HCT116 (cell line): ENCODE measurements at places on chromosomes 1 and 21. TPM values are rescaled to one million over a fixed set of nuclear protein-coding genes. Genes with fewer than 3 reads are reported as not detected.
A peak's percentile ranks its signal among the peaks of the same experiment; 100 is the strongest.

- H3K4me1 ChIP-seq = peaks cover 5% of the 10 kb centered on the region; the same call in 1 of the 2 replicates
- H3K27me3 ChIP-seq = peaks cover 15% of the 10 kb centered on the region; the same call in 1 of the 2 replicates
- DNase-seq = no peak
- H3K36me3 ChIP-seq = no peaks in the 10 kb centered on the region
Observed at GRCh38 chr21:42113926-42114409, 42.9 kb downstream of the UMODL1 start.

- H3K4me1 ChIP-seq = no peaks in the 10 kb centered on the region
- H3K27ac ChIP-seq = no peak overlapping the region
- no peak overlapping the region for H3K4me3 ChIP-seq
- H3K36me3 ChIP-seq = no peaks in the 10 kb centered on the region
Observed at GRCh38 chr1:22206551-22207125, 63.7 kb upstream of the WNT4 start.

- no peak overlapping the region for H3K27ac ChIP-seq
- DNase-seq = no peak
- H3K4me3 ChIP-seq = no peak overlapping the region
- no peaks in the 10 kb centered on the region for H3K36me3 ChIP-seq
- H3K4me1 ChIP-seq = peaks cover 18% of the 10 kb centered on the region
Observed at GRCh38 chr1:91895832-91896556, 10.0 kb upstream of the TGFBR3 start.

- no peaks in the 10 kb centered on the region for H3K27me3 ChIP-seq
- no peak overlapping the region for H3K4me3 ChIP-seq
- DNase-seq = peak; percentile 35
- H3K27ac ChIP-seq = no peak overlapping the region
- no peaks in the 10 kb centered on the region for H3K36me3 ChIP-seq
- peaks cover 5% of the 10 kb centered on the region for H3K4me1 ChIP-seq
Observed at GRCh38 chr1:186082235-186082937, 292.7 kb downstream of the TPR start.

DNA sequence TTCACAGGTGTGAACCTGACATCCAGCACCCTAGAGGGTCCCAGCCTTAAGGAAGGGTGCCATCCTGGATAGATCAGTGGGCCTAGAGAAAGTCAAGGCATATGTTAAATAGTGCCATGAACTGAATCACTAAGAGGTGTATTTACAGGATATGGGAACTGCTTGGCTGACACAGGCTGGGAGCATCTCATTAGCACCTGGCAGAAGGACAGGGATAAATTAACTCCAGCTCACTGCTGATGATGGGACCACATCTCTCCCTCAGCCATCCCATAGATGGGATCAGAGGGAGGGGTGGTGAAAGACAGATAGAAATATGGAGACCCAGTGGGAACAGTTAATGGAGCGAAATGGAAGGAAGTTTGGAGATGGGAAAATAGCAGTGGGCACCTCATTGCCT lies 122.0 kb downstream of the IGSF21 start:
- no peaks in the 10 kb centered on the region for H3K4me1 ChIP-seq
- no peaks in the 10 kb centered on the region for H3K36me3 ChIP-seq
- H3K27me3 ChIP-seq = peaks cover 28% of the 10 kb centered on the region
- no peak for DNase-seq

Gene MAP1LC3C
- total RNA-seq = not detected

Gene LY9
- total RNA-seq = 0.22 TPM
